ENCODE measurements at places on chromosomes 6 and 20. TPM values are rescaled to one million over a fixed set of nuclear protein-coding genes. Genes with fewer than 3 reads are reported as not detected.

The ENPP3 gene
- not detected for total RNA-seq

The FLRT3 gene
- 3.2 TPM for total RNA-seq

The PSORS1C2 gene
- total RNA-seq: 0.07 TPM

The ASIP gene
- total RNA-seq: not detected

The CYP24A1 gene
- total RNA-seq: 0.03 TPM

The C6orf89 gene
- total RNA-seq: 19.9 TPM

GRCh38 chr6:157721426-157721825 lies 101.6 kb upstream of the SNX9 start:
- DNase-seq: peak; percentile 42

GRCh38 chr6:87807475-87807874 lies 105.4 kb upstream of the AKIRIN2 start:
- DNase-seq: no peak

DNA sequence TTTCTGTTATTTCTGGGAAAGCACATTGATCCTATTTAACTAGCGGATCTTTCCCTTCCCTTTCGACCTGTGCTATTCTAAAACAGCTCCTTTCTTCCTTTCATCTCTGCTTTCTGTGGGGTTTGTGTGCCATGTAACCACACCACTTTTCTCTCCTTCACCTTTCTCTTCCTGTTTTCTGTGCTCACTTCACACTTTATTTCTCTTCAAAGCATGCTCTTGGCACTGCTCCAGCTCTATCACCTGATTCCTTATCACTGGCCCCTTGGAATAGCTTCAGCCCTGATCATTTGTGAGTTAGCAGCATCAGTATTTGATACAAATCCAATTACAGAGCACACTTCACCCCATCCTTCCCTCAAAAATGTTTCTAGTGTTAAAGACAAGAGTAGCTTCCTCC lies 8.1 kb upstream of the METTL24 start:
- DNase-seq: no peak

DNA sequence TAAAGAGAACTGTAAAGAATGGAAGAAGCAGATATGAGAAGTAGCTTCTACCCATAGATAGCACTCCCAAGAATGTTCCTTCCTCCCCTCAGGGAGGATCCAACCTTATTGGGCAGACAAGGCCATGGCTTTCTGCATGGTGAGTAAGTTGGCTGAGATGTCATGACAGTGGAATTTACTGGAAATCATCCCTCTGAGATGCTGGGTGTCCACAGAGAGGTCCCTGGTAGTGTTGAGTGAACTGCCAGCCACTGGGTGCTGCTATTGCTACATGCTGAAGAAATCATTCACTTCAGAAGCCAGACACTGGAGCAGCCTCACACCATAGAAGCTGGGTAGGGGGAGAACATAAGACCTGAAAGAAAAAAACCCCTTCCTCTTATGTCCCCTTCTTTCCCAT lies 46.4 kb upstream of the FERMT1 start:
- DNase-seq: peak; percentile 16

- no peak for DNase-seq
Measured at GRCh38 chr20:745683-746301, 22.5 kb downstream of the SLC52A3 start.

DNA sequence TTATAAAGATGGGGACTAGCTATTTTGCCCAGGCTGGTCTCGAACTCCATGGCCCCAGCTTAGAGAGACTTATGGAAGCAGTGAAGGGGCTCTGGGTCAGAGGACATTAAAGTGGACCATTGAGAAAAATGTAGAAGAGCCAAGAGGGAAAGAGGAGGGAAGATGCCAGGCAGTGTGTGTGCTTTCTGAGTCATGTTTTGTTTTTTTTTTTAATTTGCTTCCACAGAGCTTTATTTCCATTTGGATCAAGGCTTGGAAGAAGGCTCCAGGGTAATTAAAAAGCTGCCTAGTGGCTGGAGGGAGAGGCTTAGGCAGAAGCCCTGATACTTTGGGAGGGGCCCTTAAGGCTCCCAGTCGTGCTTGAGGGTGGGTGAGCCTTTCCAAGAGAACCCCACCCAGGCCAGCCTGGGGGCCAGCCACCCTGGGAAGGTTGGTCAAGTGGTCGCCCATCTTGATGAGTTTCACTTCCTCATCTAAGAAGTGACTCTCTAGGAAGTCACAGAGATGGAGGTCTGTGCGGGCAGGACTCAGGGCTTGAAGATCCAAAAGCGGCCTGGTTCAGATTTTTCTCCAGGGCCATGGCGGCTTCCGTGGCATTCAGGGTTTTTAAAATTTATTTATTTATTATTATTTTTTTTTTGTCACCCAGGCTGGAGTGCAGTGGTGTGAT lies 3.0 kb upstream of the ZNF335 start:
- no peak for DNase-seq

DNA sequence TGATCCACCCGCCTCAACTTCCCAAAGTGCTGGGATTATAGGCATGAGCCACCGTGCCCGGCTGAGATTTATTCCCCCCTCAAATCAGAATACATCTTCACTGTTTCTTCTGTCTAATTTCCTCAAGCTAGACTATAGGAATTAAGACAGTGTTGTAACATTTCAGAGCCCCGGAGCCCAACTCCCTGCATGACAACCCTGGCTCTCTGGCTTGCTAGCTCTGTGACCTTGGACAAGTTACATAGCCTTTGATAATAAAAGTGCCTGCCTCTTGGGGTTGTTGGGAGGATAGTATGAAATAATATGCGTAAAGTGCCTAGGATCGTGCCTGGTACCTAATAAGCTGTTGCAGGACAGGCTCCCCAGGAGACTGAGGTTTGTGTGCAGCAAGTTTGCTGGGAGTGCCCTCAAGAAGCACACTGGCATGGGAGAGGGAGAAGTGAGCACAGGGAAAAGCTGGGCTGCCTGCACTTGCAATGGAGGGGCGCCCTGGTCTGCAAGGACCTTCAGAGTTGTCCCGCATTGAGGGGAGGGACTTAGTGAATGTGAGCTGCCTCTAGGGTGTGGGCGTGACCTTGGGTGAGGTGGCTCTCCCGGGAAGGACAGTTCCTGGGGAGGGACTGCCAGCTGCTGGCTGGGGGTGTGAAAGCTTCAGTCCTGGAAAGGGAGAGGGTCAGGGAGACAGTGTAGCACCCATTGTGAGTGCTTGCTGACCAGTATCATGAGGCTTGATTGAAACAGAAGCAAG lies 43.4 kb downstream of the TAF8 start:
- DNase-seq: peak; percentile 69

DNA sequence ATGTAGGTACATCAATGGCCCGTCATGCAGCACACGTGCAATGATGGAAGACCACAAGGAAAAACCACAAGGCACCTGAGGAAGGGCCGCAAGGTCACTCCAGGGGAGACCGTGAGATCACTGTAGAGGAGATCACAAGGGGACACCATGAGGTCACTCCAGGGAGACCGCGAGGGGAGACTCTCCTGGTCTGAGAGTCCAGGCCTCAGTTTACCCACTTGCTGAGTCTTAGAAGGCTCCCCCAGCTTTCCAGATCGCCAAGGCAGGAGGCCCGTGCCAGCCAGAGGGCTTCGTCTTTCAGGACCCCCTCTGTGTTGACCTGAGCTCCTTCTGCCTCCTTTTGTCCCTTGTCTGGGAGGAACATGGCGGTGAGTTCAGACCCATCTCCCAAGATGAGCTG lies 232.2 kb downstream of the ERMARD start:
- no peak for DNase-seq

DNA sequence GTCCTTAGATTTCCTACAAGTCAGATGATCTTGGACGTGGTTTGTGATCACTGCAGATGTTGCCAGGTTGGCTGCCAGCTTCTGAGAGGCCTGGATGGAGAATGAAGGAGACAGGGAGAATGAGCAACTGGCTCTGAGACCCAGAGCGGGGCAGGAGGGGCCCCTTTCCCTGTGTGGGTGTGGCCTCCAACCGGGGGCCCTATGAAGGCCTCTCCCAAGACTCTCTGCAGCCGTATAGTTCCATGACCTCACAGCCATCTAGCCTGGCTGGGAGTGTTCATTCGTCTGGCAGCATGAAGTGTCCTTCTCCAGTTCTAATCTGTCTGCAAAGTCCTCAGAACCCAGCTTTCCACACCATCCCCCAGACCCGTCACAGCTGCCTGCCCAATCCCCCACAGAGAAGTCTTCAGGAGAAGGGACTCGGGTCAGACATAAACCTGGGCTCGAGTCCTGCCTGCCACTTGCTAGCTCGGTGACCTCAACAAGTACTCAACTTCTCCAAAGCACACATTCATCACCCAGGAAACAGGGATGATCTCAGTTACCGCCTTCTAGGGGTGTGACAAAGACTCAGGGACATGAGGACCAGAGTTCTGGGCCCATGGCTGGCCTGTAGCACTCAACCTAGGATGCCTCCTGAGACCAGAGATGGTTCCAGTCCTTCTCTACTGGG lies 122.6 kb downstream of the EDN3 start:
- no peak for DNase-seq

All from H7 (cell line).